K562 (cell line): ENCODE measurements at places on chromosomes 1 and 21. TPM values are rescaled to one million over a fixed set of nuclear protein-coding genes. Genes with fewer than 3 reads are reported as not detected.

DNA sequence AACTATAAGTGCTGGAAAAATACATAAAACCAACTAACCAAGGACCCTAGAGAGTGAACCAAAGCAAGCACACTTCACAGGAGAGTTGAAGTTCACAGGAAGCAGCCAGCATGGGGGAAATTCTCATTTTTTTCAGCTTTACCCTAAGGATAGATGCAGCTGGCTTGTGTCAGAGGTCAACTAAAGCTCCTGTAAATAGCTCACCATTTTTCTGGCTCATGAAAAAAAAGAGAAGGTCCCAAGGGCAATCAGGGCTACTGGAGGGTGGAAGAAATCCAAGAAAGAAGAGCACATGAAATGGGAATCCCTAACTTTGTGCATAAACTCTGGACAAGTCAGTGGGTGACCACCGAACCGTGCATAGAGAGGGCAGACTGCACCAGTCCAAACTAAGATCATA is 58.3 kb downstream of the KCNJ15 start:
- no peaks in the 10 kb centered on the region; the same call in 2 of the 3 replicates for H3K27me3 ChIP-seq
- no peak overlapping the region for H3K27ac ChIP-seq
- H3K4me3 ChIP-seq, result no peak overlapping the region
- H3K4me1 ChIP-seq, result no peaks in the 10 kb centered on the region
- H3K36me3 ChIP-seq, result no peaks in the 10 kb centered on the region
- no peak for DNase-seq

DNA sequence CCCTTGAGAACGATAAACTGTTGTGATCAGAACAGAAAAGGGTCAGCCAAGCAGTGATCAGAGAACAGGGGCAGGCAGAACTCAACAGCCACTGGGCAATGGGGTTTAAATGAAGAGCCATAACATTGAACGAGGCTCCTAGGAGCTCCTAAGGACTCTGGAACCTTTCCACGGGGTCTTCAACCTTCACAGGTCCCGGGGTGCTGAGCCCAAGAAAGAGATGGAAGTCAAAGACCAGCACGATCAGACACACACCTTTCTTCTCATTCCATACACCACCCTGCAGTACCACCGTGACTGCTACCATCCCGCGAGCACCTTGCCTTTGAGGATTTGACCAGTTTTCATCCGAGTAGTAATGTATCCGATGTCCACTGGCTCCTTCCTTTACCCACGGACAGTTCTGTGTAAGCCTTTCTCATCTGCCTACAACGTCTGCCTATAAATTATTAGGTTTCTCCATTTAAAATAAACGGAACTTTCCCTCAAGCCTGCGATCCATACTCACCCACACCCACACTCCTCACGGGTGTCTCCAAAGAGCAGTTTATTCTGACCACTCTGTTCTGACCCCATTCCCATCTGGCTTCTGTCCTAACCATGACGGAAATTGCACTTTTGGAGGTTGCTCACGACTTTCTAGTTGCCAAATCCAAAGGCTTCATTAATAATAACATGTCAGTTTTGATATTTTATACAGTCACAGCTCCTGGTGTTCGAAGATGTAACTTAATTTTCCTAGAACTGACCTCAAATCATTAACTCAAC is 16.8 kb upstream of the HHAT start:
- no peaks in the 10 kb centered on the region for H3K36me3 ChIP-seq
- H3K4me3 ChIP-seq, result no peak overlapping the region
- no peak overlapping the region for H3K27ac ChIP-seq
- peaks cover 6% of the 10 kb centered on the region for H3K4me1 ChIP-seq

- H3K4me3 ChIP-seq, result no peak overlapping the region
- no peak for DNase-seq
- no peaks in the 10 kb centered on the region for H3K36me3 ChIP-seq
- no peak overlapping the region for H3K27ac ChIP-seq
- H3K4me1 ChIP-seq, result no peaks in the 10 kb centered on the region; the same call in 1 of the 2 replicates
- no peaks in the 10 kb centered on the region for H3K27me3 ChIP-seq
Observed at GRCh38 chr1:113192980-113193379, 120.0 kb downstream of the LRIG2 start.

GRCh38 chr21:41894922-41895557 is 15.9 kb upstream of the PRDM15 start:
- H3K27me3 ChIP-seq, result no peaks in the 10 kb centered on the region
- H3K36me3 ChIP-seq, result peaks cover 21% of the 10 kb centered on the region; the same call in 2 of the 3 replicates
- H3K4me1 ChIP-seq, result peaks cover 19% of the 10 kb centered on the region
- H3K4me3 ChIP-seq, result no peak overlapping the region

- H3K27ac ChIP-seq, result no peak overlapping the region
- peaks cover 15% of the 10 kb centered on the region; the same call in 2 of the 3 replicates for H3K4me1 ChIP-seq
- no peaks in the 10 kb centered on the region for H3K27me3 ChIP-seq
- no peak overlapping the region for H3K4me3 ChIP-seq
Observed at GRCh38 chr1:235203428-235203827, 42.4 kb upstream of the RBM34 start.

The C1QTNF12 gene
- 2.2 and 3.7 TPM in 2 replicates for total RNA-seq

The IFI44L gene
- total RNA-seq, result 0.18 and 0.22 TPM in 2 replicates

The KCNJ9 gene
- total RNA-seq, result not detected in 2 replicates
